ENCODE measurements at places on chromosomes 12 and 14.

- no peak for DNase-seq
These were observed 125.1 kb upstream of the TBX3 start for GRCh38 chr12:114809097-114809496.

DNA sequence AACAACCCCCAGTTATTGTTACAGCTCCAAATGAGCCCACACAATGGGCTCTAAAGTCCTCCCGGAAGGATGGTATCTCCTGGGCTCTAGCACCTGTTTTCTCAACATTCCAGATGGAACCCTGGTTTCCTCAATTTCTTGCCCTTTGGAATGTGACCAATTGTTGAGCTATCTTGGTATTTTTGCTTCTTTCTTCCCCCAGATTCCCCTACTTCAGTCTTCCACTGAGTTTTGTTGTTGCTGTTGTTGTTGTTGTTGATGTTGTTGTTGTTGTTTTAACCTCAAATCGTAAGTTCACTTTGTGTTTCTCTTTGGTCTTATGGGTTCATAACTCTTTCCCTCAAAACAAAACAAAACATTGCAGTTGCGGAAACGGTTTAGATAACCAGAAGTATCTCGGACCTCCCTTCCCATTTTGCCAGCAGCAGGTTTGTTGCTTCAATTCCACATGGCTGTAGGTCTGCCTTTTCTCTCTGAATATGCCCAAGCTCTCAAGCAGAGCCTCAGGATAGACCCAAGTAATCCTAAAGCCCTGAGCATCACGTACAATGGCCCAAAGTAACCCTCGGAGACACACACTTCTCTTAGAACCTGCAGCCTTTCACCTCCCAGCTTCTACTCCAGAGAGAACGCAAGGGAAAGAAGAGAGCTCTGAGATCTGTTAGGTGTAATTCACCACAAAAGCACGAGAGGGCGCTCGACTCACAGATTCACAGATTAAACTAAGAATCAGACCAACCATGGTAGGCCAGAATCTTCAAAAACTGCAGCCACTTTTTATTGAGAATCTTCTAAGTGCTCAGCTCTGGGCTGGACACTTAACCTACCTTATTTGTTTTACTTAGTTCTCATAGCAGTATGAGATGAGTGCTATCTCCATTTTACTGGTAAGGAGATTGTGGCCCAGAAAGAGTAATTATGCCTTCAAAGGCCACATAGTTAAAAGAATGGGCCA is 1.0 kb upstream of the DDX23 start:
- DNase-seq, result peak; percentile 84

DNA sequence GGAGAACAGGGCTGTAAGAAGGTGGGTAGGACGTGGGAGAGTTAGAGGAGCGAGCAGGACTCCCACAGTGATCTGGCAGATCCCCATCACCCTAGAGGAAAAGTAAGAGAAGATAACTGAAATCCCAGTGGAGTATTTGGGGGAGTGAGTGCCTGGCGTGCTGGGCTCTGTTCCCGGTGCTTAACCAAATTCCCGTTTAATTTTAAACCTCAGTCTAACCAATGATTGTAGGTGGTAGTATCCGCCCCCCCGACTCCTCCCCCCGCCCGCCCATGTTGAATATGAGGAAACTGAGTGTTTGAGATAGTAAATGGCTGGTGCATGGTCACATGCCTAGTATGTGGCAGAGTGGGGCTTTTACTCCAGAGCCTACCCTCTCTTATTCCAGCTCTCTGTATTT is 1.2 kb downstream of the TARBP2 start:
- DNase-seq, result no peak

DNA sequence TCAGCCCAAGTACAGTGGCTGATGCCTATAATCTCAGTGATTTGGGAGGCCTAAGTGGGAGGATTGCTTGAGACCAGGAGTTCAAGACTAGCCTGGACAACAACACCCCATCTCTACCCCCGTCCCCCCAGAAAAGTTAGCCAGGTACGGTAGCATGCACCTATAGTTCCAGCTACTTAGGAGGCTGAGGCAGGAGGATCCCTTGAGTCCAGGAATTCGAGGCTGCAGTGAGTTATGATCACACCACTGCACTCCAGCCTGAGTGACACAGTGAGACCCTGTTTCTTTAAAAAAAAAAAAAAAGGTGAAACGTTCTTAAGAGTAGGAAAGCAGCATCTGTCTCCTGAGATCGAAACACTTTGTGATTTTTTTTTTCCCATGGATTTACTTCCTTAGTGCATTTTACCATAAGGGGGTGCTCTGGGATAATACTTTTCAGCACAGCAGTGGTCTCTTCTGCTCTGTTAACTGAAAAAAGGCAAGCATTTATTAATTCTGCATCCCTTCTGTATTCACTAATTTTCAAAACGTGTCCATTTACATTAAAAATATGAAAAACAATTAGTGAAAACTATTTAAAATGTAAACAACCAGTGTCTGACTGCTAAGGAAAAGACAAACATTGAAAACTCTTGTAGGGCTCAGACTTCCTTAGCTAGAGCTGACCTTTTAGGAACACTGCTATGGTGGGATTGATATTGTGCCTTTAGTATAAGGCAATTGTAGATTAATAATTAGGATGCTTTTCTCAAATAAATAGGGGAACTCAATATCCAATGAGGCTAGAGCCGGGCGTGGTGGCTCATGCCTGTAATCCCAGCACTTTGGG is 31.2 kb upstream of the USP44 start:
- no peak for DNase-seq

GRCh38 chr14:63267171-63267570 is 51.6 kb downstream of the GPHB5 start:
- no peak for DNase-seq

GRCh38 chr14:56059054-56059453 is 59.2 kb upstream of the PELI2 start:
- no peak for DNase-seq

GRCh38 chr14:94345344-94346064 is 22.4 kb upstream of the SERPINA6 start:
- peak; percentile 29 for DNase-seq

DNA sequence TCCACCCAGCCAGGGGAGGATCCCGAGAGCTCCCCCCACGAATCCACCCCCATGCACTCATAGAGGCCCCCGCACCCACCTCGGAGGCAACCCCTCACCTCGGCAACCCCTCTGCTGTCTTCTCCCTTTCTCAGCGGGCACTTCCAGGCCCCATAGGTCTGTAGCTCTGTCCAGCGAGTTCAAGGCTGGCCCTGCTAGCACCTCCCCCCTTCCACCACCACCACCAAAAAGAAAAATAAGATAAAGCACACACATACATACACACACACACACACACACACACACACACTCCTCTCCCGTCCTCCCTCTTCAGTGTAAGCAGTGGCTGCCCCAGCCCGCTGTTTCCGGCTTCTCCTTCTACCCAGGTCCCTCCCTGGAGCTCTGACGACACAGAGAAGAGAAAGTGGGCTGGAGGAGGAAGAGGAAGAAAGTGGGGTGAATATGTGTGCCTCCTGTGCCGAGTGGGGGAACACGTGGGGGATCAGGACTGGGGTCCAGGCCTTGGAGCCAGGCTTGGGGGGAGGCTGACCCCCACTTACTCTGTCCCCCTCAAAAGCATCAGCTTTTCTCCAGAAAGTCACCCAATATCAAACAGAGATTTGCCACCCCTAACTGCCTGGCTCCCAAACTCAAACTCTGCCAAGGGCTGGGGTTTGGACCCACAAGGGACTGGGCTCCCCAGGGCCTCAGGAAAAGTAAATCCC is at the start of gene STAT6:
TSS of gene STAT6 (minus strand) at position 332 of the 704 bp plus-strand sequence. CDS start 3,084 bp downstream, outside the sequence.
- DNase-seq, result peak; percentile 76

DNA sequence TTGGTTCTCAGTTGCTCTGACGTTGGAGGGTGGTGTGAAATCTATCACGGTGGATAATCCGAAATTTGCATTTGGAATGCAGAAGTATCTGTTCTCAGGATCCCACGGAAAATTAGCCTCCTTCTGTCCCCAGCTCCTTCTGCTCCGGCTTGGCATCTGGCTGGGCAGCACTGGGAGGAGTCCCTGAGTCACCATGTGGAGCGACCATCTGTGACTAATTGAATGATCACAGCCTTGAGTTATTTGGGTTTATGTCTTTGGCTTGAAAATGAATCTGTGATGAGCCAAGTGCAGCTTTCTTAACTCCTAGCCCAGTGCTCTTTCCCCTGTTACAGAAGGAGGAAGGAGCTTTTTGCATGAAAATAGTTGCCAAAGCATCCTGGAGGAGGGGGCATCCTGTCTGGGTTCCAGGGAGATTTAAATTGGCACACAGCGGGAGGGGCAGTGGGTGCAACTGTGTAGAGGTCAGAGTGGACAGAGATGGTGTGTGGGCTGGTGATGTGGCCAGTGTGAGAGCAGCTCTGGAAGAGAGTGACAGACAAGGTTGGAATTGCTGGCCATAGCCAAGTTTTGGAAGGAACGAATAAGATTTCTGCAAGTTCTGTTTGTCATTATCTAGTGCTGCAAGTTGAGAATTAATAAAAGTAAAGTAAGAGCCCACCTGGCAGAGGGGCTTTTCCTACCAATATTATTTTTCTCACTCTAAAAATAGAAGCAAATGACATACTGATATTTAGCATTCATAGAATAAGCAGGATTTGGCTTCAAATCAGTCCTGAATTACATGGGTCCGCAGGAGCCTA is 74.4 kb downstream of the SLC24A4 start:
- DNase-seq, result no peak

- no peak for DNase-seq
These were observed 39.8 kb upstream of the OVCH1 start for GRCh38 chr12:29537298-29537697.

DNA sequence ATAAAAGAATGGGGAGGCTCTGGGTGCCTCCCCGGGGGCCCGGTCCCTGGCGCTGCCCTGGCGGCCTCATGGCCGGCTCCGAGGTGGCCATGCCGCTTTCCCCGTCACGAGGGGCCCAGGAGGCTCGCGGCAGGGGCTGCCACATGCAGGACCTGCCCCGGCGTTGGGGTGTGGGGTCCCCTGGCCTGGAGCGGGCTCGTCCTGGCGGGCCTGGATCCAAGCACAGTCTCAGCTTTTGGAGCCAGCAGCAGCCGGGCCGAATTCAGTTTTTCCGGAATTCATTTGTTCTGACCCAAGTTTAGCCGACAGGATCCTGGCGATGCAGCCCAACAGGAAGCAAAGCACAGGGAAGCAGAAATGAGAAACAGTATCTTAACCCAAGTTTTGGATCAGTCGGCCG is 26.4 kb upstream of the AEBP2 start:
- no peak for DNase-seq

- no peak for DNase-seq
These were observed 6.8 kb upstream of the TESPA1 start for GRCh38 chr12:54991161-54991990.

DNA sequence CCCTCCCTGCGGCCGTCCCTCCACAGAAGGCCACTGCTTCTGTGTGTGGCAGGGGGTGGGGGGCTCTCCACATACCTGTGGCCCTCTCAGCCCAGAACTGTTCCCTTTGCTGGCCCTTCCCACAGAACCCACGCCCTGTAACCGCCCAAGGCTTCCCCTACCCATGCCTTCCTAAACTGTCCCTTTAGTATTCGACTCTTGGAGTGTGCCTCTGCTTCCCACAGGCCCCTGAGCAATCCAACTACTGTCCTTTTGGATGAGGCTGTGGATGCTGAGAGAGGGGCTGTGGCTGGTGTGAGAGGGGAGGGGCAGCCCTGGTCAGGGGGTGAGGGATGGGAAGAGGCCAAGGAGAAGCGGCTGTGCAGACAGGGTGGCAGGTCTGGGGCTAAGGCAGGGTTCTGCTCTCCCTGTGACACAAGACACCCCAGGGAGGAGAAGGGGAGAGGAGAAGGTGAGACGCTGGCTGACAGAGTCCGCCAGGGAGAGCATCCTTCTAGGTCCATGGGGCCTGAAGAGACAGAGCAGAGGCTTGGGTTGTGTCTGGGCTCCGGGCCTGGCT is 46.0 kb downstream of the DLK1 start:
- no peak for DNase-seq

DNA sequence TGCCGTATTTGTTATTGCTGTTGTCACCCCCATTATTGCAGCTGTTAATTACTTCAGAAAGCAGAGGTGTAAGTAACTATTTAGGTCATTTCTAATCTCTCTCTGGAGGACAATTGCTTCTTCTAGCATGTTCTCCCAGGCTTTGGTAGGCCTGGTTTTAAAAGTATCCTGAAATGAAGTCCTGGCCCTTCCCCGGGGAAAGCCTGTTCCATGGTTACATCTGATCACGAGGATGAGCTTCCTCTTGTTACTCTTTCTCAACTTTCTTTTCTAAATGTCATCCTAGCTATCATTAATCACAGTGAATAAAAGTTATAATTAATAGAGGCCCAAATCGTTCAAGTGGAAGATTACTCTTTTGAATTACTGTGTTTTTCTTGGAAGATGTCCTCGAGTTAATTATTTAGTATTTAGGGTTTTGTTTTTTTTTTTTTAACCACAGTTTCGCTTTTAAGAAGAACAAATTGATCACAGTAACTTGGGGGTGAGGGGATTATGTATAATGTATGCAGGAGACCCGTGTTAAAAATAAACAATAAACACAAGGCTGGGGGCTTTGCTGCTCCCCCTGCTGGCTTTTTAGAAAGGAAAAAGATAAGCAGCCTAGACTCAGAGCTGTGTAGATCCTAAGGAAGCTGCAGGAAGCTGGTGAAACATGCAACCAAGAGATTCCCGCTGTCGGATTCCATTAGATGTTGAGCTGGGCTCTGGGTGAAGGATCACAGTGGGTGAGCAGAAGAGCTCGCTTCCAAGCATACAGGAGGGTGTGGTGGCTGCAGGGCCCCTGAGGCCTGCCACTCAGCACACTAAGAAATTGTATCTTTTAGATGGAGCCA is 420.1 kb downstream of the FUT8 start:
- peak; percentile 23 for DNase-seq

DNA sequence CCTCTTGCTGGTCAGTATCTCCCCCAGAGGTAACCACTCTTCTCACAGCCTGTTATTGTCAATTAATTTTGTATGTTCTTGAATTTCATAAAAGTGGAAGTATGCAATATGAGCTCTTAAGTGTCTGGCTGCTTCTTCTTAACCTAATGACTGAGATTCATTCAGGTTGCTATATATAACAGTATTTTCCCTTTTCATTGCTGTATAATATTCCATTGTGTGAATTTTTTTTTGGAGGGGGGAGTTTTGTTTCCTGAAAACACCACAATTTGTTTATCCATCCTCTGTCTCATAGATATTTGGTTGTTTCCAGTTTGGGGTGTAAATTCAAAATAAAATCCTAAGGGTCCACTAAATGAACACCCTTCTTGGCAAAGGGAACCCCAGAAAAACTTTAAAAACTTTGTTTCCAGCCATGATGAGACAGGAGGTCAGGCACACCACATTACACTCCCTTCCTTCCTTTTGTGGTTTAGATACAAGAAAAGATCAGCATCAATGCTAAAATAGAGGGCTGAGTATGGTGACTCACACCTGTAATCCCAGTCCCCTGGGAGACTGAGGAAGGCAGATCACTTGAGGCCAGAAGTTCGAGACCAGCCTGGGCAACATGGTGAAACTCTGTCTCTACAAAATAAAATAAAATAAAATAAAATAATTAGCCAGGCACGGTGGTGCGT is 4.1 kb upstream of the DAO start:
- no peak for DNase-seq

DNA sequence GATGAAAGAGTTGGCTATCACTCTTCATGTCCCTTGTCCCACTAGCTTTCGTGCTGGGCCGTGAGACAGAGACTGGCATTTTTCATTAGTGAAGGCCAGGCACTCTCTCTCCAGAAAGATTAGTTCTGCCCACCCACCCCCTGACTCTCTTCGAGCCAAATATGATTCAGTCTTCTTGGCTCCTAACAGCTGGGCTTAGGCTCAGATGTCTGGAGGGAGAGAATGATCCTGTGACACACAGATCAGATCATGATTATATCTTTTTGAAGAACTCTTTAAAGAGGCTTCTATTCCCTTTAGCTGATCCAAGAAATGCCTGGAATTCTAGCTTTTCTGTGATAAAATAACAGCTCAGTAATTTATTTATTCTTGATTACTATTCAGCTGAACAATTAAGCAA is 5.2 kb upstream of the GNG2 start:
- DNase-seq, result peak; percentile 70

- no peak for DNase-seq
These were observed 219.7 kb upstream of the PKP2 start for GRCh38 chr12:33116284-33116683.
